ENCODE measurements at places on chromosomes 5 and 9.
A peak's percentile ranks its signal among the peaks of the same experiment; 100 is the strongest.

DNA sequence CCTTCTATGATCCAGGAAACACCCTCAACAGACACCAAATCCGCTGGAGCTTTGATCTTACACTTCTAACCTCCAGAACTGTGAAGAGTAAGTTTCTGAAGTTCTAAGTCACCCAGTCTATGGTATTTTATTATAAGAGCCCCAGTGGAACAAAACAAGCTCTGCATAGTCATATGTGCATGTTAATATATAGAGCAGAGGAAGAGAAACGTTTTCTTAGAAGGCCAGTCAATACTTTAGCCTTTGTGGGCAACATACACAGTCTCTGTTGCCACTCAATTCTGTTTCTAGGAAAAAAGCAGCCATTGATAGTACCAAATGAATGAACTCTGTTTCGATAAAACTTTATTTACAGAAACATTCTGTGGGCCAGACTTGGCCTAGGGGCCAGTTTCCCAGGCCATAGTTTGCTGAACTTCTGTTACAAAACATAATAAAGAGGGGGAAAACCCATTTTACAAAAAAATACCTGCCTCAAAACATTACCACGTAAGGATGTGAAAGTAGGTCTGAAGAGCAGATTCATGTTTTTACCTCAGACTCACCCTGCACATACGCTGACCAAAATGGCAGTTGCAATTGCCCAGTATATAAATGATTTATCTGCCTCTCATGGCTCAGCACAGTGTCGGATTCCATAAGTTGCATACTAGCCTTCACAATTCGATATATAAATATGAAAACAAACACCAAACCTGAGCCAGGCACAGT is 350.5 kb downstream of the SLIT3 start:
- no peak for DNase-seq

- no peak for DNase-seq
Observed at GRCh38 chr5:163498886-163499285, 6.5 kb upstream of the MAT2B start.

DNA sequence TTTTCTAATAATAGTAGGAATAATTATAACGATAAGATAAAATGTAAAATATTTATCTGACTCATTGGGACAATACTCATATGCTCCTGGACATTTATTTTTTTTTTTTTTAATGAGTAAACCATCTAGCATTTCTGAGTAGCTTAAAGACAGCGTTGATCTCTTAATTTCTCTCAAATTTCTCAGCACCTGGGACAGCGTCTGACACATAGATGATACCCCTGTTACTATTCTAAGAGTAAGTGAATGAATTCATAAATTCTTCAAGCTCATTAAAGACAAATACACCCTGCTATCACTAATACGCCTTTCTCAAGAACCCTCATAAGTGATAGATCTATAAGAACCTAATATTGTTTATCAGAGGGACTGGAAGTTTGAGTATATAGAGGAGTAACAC is 12.0 kb upstream of the HTR4 start:
- no peak for DNase-seq

- no peak for DNase-seq
Observed at GRCh38 chr9:21967702-21968101, 26.5 kb downstream of the CDKN2A start.

- no peak for DNase-seq
Observed at GRCh38 chr9:114910541-114910940, 19.9 kb downstream of the TNFSF8 start.

DNA sequence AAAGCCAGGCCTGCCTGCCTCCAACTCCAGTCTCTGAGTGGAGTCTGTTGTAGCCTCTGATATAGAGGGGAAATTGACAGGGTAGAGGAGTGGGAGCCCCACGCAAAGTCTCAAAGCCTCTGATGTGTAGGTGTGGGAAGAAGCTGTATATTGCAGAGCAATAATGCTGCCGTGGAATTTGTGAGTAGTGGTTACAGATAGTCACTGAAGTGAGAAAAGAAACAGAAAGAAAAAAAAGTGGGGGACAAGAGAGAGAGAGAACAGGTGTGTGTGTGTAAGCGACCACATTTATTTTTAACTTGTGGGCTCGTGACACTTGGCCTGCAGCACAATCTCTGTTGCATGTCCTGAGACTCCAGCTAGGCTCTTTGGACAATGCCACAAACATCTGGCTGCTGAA is 227.8 kb downstream of the NSG2 start:
- DNase-seq: no peak

DNA sequence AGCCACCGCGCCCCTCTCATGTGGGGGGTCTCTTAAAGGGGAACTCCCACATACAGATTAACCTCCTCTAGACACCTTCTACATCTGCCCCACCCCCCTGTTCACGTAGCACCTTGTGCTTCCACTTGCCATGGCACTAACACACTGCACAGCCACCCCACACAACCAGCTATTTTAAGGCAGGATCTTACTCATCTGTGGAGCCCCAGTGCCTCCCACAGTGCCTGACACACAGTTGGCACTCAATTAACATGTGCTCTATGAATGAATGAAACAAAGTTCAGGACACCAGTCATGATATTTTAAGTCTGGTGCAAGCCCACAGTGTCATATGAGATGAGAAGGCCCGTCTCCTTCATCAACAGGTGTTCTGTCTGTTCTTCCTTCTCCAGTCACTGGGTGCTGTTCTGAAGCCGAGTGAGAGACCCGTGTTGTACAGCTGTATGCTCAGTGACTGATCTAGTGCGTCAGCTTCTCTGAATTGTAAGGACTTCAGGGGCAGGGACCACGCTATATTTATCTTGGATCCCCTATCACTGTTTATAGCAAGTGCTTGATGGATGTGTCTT is 149.1 kb downstream of the TLE1 start:
- no peak for DNase-seq

- DNase-seq: no peak
Observed at GRCh38 chr9:38041564-38042243, 27.3 kb downstream of the SHB start.

GRCh38 chr9:99437145-99437544 is 215.1 kb downstream of the SEC61B start:
- no peak for DNase-seq

DNA sequence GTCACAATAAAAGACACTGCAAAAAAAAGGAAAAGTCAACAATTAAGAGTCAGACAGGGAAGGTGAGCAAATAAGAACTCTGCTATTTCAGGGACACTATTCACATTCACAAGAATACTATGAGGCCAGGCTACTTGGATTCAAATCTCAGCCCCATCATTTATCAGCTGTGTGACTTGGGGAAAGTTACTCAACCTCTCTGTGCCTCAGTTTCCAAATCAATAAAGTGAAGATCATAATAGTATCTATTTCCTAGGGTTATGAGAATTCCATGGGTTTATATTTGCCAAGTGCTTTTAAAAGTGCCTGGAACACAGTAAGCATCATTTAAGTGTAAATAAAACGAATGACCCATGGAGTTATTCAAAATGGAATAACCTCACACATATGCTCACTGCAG is 56.4 kb downstream of the ALDH7A1 start:
- DNase-seq: no peak

GRCh38 chr5:160548949-160549645 is 127.4 kb downstream of the PTTG1 start:
- no peak for DNase-seq

GRCh38 chr9:84703793-84704192 is 34.3 kb downstream of the NTRK2 start:
- DNase-seq: no peak

DNA sequence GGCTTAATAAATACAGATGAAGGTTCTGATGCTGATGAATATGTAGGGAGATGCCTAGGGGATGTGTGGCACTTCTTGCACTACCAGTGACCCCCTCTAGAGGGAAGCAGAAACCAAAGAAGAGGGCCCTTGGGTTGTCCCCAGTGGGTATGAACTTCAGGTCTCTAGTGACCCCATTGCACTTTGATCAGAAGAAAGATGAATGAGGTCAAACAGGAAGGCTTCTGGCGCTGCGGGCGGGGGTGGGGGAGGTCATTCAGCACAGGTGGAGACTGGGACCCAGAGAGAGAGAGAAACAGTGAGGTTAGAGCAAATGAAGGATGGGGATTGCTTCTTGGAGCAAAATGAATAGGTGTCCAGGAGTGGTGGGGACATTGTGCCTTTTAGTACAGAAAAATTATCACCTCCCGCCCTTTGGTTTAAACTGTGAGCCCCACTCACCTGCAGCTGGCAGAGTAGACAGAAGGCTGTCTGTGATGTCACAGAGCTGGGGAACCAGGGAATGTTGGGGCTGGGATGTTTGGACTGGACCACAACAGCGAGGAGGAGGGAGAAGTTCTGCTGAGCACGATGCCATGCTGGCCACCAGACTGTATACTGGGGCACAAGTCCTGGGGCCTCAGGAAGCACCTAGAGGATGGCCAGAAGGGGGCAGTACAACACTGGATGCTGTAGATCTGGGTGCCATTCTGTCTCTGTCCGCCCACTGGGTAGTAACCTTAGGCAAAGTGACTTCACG is at the start of gene TEX48:
TEX48 (minus strand) TSS at position 599 of the 739 bp plus-strand sequence. CDS start 10,469 bp downstream, outside the sequence.
- DNase-seq: peak; percentile 83

DNA sequence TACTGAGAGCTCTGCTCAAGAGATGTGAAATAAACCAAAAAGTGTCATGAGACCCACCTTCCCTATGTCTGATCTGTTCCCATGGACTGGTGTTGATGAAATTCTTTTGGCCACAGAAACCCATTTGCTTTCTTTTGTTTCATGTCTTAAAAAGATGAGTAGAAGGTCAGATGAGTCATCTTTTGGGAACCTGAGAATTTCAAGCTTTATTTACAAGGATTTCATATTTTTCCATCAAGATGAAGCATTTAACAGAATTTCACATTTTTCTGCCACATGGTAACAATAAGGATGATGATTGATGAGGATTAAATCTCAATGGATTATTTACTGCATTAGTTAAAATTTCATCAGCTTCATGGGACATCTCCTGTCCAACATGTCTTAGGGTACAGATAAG is 337.8 kb downstream of the DEPDC1B start:
- no peak for DNase-seq

DNA sequence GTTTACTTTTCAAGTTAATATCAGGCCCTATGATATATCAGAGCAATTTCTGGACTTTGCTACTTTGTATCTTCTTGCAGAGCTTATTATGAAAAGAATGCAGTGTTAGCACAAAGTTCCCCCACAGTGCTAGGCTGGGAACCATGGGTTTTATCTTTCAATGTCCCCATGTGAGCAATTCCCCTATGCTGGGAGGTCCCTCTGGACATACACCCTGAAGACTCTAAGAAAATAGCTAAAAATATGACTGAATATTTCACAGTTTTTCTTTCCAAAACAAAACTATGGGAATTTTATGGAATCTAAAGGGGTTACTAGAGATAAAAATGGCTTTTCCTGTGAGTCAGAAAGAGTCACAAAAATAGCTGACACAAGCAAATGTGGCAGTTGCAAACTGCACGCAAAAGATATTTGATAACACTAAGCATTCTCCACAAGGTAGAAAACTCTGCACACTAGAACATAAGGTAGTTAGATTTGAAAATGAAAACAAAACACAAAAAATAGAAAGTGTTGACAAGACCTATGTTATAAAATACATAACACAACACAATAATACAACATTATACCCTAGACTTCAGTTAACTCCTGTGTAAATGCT is 487.5 kb upstream of the GRIN3A start:
- DNase-seq: no peak

GRCh38 chr5:77155179-77155785 is 55.2 kb upstream of the PDE8B start:
- no peak for DNase-seq

GRCh38 chr5:60972231-60972630 is 27.2 kb downstream of the NDUFAF2 start:
- DNase-seq: peak; percentile 56

- DNase-seq: peak; percentile 29
Observed at GRCh38 chr5:143213851-143214363, 189.6 kb downstream of the NR3C1 start.

DNA sequence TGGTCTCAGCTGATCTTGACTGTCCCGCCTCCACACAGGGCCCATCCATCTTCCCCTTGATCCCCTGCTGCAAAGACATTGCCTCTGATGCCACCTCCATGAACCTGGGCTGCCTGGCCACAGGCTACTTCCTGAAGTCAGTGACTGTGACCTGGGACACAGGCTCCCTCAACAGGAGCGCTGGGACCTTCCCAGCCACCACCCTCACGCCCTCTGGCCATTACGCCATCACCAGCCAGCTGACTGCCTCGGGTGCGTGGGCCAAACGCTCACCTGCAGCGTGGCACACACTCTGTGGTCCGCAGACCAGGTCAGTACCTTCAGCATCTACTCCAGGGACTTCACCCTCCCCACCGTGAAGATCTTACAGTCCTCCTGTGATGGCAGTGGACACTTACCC is 71.9 kb downstream of the INSL6 start:
- no peak for DNase-seq

- no peak for DNase-seq
Observed at GRCh38 chr5:178380086-178380485, 147.5 kb upstream of the PHYKPL start.

- no peak for DNase-seq
Observed at GRCh38 chr5:126969548-126969947, 60.8 kb downstream of the MARCHF3 start.

GRCh38 chr9:136742591-136743391 is at the start of gene LCN10:
Gene LCN10, minus strand, starts transcription at chr9:136742940. Its CDS starts 37 bp downstream, at chr9:136742903.
- DNase-seq: no peak

DNA sequence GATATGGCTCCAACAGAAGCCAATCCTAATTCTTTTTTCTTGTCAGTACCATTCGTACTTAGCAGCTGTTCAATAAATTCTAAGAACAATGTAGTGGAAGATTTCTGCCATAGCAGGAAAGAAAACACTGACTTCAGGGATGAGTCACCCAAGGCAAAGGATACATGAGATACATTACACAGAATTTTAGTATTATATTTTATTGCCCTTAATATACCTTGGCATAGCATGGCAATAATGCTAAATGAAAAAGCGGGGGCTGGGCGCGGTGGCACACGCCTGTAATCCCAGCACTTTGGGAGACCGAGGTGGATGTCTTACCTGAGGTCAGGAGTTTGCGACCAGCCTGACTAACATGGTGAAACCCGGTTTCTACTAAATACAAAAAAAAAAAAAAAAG is 619.1 kb upstream of the DAB2 start:
- no peak for DNase-seq

DNA sequence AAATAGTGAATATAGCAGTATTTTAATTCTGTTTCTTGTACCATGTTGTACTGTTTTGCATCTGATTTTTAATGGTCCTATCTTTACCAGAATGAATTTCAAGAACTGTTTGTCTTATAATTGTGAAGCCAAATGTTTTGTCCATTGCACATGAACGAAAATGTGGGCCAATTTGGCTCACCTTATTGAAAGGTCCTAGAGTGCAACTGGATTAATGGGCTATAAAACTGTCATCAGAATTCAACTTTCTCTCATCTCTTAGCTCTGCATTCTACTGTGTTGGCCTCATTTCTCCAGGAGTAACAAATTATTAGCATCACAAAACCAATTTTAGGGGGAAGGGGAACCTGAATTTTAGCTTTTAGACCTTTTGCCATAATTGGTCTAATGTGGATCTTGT is 179.4 kb upstream of the NUDT12 start:
- DNase-seq: no peak

DNA sequence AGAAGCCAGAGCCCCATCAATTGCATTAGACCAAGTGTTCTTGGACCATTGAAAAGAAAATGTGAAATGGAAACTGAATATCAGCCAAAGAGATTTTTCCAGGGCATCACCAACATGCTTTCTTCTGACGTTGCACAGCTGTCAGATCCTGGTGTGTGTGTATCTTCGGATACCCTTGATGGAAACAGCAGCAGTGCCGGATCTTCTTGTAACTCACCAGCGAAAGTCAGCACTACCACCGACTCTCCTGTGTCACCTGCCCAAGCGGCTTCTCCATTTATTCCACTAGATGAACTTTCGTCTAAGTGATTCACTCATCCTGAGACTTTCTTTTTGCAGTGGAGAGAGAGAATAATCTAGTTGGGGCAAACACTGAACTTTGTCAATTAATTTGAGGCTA is 75.7 kb downstream of the PIP5K1B start:
- peak; percentile 11 for DNase-seq

All from activated naive CD4-positive, alpha-beta T cell treated with Interleukin-2 at 50 U/mL for 16 hours (primary cell).